Activated naive CD4-positive, alpha-beta T cell treated with anti-CD3 and anti-CD28 coated beads, Interleukin-2, amount 50 U/mL, for 72 hours (primary cell): ENCODE measurements at places on chromosomes 2 and 18. TPM values are rescaled to one million over a fixed set of nuclear protein-coding genes. Genes with fewer than 3 reads are reported as not detected.

DNA sequence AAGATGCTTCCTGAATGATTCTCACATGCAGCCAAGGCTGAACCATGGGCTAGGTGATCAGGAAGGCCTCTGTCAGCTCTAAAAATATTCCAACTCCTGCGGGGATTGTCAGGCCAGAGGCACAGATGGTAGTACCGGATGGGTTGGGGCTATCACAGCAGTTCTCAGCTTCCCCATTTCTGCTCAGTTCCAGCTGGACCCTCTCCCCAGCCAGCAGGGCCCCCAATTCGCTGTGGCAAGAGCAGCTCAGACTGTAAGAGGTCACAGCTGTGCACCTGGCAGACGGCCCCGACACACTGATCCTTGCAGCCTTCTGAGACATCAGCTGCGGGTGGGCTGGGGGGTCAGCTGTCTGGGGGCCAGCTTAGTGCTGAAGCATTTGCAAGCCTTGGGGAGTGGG is 43.6 kb upstream of the TCF7L1 start:
- no peak for DNase-seq

GRCh38 chr2:28904802-28905457 is 10.5 kb downstream of the WDR43 start:
- no peak for DNase-seq

GRCh38 chr2:174522553-174522952 is 35.7 kb upstream of the GPR155 start:
- DNase-seq, result no peak

GRCh38 chr2:95232232-95232631 is 24.9 kb downstream of the ZNF892 start:
- DNase-seq, result no peak

DNA sequence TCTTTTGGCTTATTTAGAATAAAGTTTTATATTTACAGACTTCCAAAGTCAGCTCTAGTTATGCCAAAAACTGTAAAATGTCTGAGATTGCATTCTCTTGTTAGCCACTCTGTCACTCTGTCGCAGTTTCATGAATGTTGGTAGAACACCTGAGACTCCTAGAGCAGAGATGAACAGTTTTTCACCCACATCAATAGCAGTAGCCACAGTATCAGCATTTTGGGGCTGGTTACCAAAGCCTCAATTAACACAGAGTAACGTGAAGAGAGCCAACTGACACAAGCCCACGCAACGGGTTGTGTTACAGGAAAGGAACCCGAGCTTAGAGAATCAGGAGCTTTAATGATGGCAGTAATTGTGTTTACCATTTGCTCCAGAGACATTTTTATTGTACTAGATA is 443.0 kb upstream of the SLC39A10 start:
- no peak for DNase-seq

DNA sequence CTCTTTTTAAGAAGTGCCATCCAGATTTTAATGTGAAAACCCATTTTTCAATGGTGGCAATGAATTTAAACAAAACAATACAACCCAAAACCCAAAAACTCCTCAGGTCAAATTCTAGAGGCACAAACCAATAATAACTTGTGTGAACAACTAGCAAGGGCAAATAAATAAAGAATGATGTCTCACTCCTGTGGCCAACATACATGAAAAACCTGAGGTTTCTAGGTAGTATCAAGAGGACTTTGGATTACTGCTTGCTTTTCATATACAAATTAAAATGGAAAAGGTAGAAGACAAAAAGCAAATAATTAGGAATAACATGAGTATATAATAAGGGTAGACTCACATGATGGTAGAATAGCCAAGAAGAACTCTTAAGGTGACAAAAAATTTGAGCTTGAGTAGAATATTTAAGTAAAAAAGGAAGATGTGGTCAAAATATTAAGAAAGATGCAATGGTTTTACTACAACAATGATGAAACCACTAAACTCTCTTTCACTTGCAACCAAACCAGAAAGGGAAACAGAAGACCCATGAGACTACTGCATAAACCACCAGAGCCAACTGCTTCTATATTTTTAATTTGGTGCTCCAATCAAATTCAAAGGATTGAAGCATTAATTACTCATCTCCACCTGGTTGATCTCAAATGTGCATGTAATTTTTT is 53.5 kb downstream of the DARS1 start:
- no peak for DNase-seq

DNA sequence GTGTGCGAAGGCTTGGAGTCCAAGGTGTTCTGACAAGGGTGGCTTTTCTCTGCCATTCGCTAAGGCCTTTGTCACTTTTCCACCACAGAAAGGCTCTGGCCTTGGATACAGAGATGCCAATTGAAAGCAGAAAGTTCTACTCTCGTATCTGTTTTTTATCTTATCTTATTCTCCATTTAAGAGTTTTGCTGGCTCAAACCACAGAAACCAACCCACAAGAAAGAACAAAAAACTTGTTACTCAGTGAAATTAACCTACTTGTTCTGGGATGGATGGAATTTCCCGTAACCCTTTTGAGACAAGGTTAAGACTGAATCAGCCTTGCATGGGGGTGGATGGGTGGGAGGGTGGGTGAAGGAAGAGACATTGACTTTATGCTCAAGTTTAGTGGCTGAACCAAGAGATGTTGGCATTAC is 221.7 kb downstream of the CDH20 start:
- no peak for DNase-seq

GRCh38 chr2:10879624-10880585 is 31.8 kb upstream of the KCNF1 start:
- no peak for DNase-seq

DNA sequence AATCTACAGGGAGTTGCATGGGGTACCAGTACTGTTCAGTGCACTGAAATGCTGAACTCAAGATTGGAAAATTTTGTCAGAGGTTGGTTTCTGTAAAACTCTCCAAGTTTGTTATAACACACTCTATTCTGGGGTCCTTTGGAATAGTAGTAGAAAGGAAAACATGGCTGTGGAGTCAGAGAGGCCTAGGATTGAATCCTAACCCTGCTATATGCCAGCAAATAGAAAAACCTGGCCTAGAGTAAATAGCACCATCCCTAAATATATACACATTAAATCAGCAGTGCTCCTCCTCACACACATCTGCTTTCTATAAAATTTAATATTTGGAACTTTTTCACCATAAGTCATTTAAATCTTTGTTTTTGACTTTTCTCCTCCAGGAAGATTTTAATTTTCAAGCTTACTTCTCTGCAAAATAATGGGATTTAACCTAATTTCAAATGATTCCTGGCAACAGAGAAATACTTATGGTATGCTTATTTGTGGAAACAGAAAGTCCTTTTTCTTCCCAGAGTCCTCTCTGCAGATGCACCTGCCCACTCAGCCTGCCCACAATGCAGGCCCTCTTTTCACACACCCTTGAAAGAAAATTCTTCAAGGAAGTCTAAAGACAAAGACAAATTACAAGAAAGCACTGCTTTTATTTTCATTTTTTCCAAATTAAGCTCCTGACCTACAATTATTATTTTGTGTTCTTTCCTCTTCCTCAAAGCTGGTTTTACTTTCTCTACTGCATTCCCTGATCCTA is 197.5 kb upstream of the LRRTM1 start:
- no peak for DNase-seq

DNA sequence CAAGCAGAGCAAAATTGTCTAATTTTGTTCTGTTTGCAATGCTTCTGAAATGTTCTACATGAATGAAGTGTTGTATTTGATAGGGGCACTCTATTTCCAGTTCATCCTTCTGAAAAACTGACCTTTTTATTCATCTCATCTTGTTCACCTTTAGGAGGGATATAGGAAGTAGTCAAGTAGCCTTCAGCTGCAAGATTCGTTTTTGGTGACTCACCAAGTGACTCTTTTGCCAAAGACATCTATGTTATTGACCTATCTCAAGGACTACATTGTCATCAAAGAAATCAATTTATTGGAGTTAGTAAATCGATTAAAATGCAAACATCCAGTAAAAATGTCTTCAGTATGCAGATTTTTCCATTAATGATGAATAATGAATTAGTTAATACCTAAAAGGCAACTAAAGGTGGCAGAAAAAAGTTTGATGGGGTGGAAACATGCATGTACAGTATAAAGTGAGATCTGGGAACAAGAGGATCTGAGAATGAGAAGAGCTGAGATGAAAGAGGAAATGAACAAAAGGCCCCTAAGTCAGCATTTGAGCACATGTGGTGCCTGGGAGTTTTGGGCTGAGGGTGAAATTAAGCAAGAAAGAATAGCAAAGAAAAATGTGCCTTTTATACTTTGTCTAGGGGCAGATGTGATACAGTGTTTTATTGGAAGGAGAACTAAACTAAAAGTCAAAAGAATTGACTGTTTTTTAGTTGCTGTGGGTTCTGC is 255.1 kb upstream of the LINC00305 start:
- no peak for DNase-seq

DNA sequence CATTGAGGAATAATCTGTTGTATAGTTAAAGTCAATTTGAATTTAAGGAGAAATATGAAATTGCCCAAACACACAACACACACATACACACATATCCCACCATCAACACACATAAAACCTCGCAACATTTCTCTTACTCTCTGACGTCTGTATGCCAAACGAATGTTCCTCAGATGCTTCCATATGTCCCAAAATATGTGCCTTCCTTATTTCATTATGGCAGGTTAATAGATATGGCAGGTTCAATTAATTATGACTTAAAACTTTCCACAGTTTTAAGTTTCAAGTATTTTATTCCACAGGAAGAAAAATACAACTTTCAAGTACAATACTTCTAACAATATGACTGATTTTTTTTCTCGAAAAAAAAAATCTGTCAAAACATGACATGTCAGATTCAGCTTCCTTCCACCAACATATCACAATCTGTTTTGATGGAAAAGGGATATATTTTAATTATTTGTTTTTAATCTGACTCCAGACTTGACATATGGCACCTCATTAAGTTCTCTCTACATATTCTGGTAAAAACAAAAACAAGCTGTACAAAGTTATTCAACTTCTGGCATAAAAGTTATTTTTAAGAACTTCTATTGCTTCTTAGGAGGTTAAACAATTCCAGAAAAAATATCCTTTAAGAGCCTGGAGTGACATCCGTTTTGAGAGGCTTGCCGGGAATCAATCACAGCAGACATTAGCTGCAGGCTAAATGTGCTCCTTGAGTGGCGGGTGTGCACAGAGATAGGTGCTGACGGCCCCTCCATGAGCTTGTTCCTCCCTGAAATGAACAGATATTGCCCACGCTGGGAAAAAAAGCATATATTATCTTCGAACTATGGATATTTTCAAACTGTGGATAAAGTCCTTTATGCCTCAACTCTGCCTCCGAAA is 812.7 kb downstream of the DCDC2C start:
- DNase-seq, result no peak

DNA sequence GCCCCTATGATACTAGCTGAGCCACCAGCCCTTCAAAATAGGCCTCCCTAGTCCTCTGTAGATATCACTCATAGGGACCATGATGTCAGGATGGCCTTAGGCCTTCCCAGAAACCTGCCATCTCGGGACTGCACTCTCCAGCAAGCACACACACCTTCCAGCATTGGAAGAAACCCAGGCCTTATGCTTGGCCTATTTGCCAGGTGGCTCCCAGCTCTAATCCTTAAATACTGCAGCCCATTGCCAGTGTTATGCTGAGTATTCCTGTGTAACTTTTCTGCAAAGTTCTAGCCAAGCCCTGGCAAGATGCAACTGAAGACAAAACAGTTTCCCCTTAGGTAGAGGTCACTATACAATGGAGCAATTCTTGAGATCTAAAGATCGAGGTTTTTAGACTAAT is 316.5 kb downstream of the SETBP1 start:
- no peak for DNase-seq

DNA sequence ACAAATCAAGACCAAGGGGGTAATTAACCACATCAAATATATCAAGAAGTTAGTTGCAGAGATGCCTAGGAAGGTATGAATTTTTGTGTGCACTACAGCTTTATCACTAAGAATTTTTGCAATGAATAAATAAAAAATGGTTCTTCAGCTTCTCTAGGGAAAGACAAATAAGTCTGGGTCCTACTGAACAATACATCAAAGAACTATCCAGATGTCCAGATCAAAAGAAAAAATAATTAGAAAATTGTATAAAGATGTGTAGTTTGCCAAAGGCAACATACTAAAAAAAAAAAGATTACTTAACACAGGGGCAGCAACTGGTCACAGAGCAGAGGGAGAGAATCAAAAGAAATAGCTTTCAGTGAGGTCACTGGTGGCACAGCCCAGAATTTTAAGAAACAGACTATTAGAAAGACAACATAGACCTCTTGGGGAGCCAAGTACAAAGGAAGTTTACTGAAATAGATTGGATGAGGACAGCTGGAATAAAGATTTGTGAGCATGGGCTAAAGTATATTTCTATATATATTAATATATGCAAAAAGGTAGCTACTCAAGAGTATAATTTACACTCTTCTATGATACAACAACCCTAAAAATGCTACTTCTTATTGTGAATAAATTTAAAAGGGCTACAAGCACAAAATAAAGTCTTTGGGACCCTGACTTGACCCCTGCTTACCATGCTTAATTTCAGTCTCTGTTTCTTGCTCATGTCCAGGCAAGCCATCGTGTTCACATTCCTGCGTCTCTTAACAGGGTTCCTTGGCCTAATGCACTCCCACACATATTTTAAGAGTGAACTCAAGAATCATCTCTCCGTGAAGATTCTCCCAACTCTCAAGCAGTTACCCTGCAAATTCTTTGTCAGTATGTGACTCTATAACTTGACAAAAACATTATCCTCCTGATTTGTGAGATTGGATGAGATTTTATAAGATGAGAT is 99.0 kb upstream of the GRB14 start:
- no peak for DNase-seq

DNA sequence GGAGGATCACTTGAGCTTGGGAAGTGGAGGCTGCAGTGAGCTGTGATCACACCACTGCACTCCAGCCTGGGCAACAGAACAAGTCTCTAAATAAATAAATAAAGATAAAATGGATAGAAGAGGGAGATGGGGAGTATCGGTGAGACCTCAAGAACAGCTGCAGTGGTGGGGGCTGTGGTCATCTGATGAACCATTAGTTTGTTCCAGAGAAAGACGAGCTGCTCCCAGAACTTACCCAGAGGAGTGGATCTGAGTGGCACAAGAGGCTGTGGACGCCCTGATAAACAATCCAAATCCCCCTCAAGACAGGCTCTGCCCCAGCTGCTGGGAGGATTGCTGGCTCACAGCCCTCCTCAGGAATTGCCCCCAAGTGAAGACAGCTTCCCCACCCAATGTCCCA is 26.7 kb downstream of the TMEM127 start:
- no peak for DNase-seq

DNA sequence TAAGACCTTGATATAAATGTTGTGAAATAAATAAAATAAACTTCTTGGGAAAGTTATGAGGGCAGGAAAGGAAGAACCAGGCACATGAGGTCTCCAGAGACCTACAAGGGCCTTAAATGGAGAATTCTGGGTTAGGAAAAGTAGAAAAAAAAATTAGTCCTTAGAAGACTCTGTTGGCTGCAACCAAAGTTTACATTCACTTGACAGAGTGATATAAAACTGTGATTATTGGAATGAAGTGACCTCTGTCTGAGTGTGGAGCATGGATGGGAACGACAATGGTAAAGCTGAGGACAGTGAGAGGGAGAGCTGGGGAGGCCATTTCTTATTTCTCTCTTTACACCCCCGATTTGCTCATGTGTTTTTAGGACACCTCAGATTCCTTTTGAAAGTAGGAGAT is 29.0 kb upstream of the CAVIN2 start:
- no peak for DNase-seq

- no peak for DNase-seq
Observed at GRCh38 chr2:174593574-174594203, 3.9 kb downstream of the WIPF1 start.

ANKRD30BL gene
- not detected for total RNA-seq

POTEI gene
- total RNA-seq, result not detected

NR4A2 gene
- total RNA-seq, result 9.7 TPM

ZCCHC2 gene
- total RNA-seq, result 66.0 TPM

RELCH gene
- 21.5 TPM for total RNA-seq

RGPD3 gene
- total RNA-seq, result not detected

AGFG1 gene
- total RNA-seq, result 63.3 TPM

NOL4 gene
- total RNA-seq, result not detected

KCNJ3 gene
- not detected for total RNA-seq

ASB18 gene
- not detected for total RNA-seq

DSC3 gene
- total RNA-seq, result not detected
